ENCODE measurements at places on chromosomes 11 and 22. TPM values are rescaled to one million over a fixed set of nuclear protein-coding genes. Genes with fewer than 3 reads are reported as not detected.

GRCh38 chr11:123250892-123251656 lies 56.0 kb upstream of the CLMP start:
- DNase-seq: no peak

The TUB gene
- 27.6 TPM for total RNA-seq

GRCh38 chr11:134510233-134511040 lies 98.4 kb upstream of the B3GAT1 start:
- no peak for DNase-seq

The SCO2 gene
- 2.2 TPM for total RNA-seq

The OR52H1 gene
- not detected for total RNA-seq
